Caco-2 (cell line): ENCODE measurements at places on chromosomes 11 and 22. TPM values are rescaled to one million over a fixed set of nuclear protein-coding genes. Genes with fewer than 3 reads are reported as not detected.

The FBLN1 gene
- total RNA-seq = 510 and 519 TPM in 2 replicates

The OPCML gene
- total RNA-seq = not detected in 2 replicates

The P2RX6 gene
- 0.11 TPM in 1 of 2 replicates, not detected in the other for total RNA-seq

The APOBEC3H gene
- total RNA-seq = not detected in 2 replicates

The USP2 gene
- 13.9 and 14.4 TPM in 2 replicates for total RNA-seq

The PIWIL4 gene
- total RNA-seq = 3.4 and 3.6 TPM in 2 replicates

The GP1BB gene
- 0.39 and 1.0 TPM in 2 replicates for total RNA-seq

The ZNRD2 gene
- 52.9 and 53.9 TPM in 2 replicates for total RNA-seq

The NEU3 gene
- total RNA-seq = 19.3 and 21.8 TPM in 2 replicates

The DGAT2 gene
- 73.6 and 75.8 TPM in 2 replicates for total RNA-seq

The KRTAP5-3 gene
- total RNA-seq = not detected in 2 replicates

The VSTM5 gene
- total RNA-seq = 0.74 and 1.5 TPM in 2 replicates

The SCGB2A2 gene
- not detected in 2 replicates for total RNA-seq

The KLHDC7B gene
- 1.1 and 2.0 TPM in 2 replicates for total RNA-seq

The PDE3B gene
- total RNA-seq = 20.6 and 21.8 TPM in 2 replicates

The RAG1 gene
- total RNA-seq = 0.14 and 0.23 TPM in 2 replicates

The OR2AT4 gene
- not detected in 2 replicates for total RNA-seq

The PATE2 gene
- not detected in 2 replicates for total RNA-seq

The KIAA1671 gene
- total RNA-seq = 28.6 and 34.7 TPM in 2 replicates

The LRRC4C gene
- not detected in 2 replicates for total RNA-seq

The RNASEH2C gene
- total RNA-seq = 66.7 and 76.4 TPM in 2 replicates

The BARX2 gene
- total RNA-seq = 0.82 and 1.1 TPM in 2 replicates

The BEST1 gene
- 4.7 and 6.7 TPM in 2 replicates for total RNA-seq

The PGA5 gene
- total RNA-seq = not detected in 2 replicates

The EEF1G gene
- 2,004 and 2,035 TPM in 2 replicates for total RNA-seq

The OR51B5 gene
- not detected in 2 replicates for total RNA-seq

The MS4A4E gene
- not detected in 2 replicates for total RNA-seq

The ACRV1 gene
- not detected in 2 replicates for total RNA-seq

The HSPB2 gene
- total RNA-seq = not detected in 2 replicates

The MPEG1 gene
- total RNA-seq = not detected in 2 replicates

The PIK3IP1 gene
- total RNA-seq = 0.68 and 0.72 TPM in 2 replicates

The SLC22A8 gene
- total RNA-seq = not detected in 2 replicates

The PANX2 gene
- total RNA-seq = 2.2 and 2.6 TPM in 2 replicates

The LMF2 gene
- total RNA-seq = 68.8 and 77.1 TPM in 2 replicates

The AGBL2 gene
- 2.9 and 3.4 TPM in 2 replicates for total RNA-seq

The UPK3A gene
- total RNA-seq = 1.9 and 2.0 TPM in 2 replicates

The HTR3A gene
- not detected in 2 replicates for total RNA-seq

The C11orf52 gene
- 14.4 and 14.8 TPM in 2 replicates for total RNA-seq

The MPPED2 gene
- total RNA-seq = not detected in 2 replicates

The SCGB1A1 gene
- total RNA-seq = not detected in 2 replicates

The EFCAB6 gene
- total RNA-seq = not detected in 2 replicates

The SMIM35 gene
- not detected in 2 replicates for total RNA-seq

The CCDC116 gene
- not detected in 2 replicates for total RNA-seq

The CHRM1 gene
- total RNA-seq = not detected in 2 replicates

The FREY1 gene
- 1.2 and 1.3 TPM in 2 replicates for total RNA-seq

The OR52H1 gene
- not detected in 2 replicates for total RNA-seq

The PKP3 gene
- total RNA-seq = 143 and 149 TPM in 2 replicates

The MMP27 gene
- not detected in 2 replicates for total RNA-seq

The AAMDC gene
- 87.7 and 89.7 TPM in 2 replicates for total RNA-seq

The MIAT gene
- 0.30 and 0.41 TPM in 2 replicates for total RNA-seq

The IL10RA gene
- total RNA-seq = 0.65 and 1.6 TPM in 2 replicates

The YAP1 gene
- 207 and 227 TPM in 2 replicates for total RNA-seq

The OR8D4 gene
- total RNA-seq = not detected in 2 replicates

The FIBIN gene
- total RNA-seq = 0.16 TPM in 1 of 2 replicates, not detected in the other

The LIF gene
- total RNA-seq = 8.0 and 9.7 TPM in 2 replicates

The SCGB1D2 gene
- total RNA-seq = not detected in 2 replicates

The LARGE1 gene
- 3.2 and 5.8 TPM in 2 replicates for total RNA-seq

The OR52I2 gene
- total RNA-seq = not detected in 2 replicates
